ENCODE measurements at places on chromosomes 3 and 15. TPM values are rescaled to one million over a fixed set of nuclear protein-coding genes. Genes with fewer than 3 reads are reported as not detected.

DNA sequence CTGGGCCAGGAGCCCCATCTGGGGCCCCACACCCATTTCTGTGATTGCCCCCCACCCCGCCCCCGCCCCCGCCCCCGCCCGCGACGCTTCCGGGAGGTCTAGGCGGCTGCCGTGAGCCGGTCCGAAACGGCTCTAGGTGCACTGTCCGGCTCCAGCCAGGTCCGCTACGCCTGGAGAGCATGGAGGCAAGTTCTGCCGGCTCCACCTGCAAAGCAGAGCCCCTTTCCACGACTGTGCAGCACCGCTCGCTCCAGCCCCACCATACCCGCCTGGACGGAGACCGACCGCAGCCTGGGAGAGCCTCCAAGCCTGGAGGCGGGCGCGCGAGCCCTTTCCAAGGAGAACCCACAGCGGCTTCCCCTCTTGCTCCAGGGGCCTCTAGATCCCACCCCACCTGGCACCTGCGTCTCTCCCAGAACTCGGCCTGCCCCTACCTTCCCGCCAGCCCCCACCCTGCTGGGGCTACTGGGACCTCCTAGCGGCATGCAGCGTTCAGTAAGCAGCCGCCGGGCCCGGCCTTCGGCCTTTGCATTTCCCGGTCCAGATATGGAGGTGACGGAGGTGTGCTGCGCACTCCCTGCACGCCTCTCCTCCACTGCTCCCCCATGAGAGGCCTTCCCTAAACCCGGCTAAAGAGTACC lies 66.2 kb downstream of the KLF13 start:
- no peak for DNase-seq

DNA sequence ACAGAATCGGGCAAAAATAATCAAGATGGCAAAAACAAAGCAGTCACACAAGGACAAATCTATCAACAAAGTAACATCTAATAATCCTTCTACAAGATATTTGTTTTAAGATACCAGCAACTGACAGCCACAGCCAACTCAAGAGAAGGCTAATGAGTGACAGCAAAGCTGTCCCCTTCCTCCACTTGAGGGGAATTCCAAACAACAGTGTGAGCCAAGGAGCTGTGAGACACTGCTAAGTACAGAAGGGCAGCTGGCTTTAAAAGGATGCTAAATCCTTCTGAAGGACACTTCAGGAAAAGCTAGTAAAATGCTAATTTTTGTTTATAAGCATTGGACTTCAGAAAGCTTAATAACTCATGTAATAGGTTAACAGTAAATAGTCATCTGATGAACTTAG lies 120.3 kb upstream of the GOLGA8J start:
- no peak for DNase-seq

- no peak for DNase-seq
Measured at GRCh38 chr15:79170256-79170664, 79.7 kb upstream of the RASGRF1 start.

STARD5 gene
- total RNA-seq, result 8.0 TPM

NRROS gene
- total RNA-seq, result 17.2 TPM

Measured in activated naive CD4-positive, alpha-beta T cell treated with anti-CD3 and anti-CD28 coated beads, Interleukin-2, amount 50 U/mL, for 72 hours (primary cell).